ENCODE measurements at places on chromosomes 3 and 15.

DNA sequence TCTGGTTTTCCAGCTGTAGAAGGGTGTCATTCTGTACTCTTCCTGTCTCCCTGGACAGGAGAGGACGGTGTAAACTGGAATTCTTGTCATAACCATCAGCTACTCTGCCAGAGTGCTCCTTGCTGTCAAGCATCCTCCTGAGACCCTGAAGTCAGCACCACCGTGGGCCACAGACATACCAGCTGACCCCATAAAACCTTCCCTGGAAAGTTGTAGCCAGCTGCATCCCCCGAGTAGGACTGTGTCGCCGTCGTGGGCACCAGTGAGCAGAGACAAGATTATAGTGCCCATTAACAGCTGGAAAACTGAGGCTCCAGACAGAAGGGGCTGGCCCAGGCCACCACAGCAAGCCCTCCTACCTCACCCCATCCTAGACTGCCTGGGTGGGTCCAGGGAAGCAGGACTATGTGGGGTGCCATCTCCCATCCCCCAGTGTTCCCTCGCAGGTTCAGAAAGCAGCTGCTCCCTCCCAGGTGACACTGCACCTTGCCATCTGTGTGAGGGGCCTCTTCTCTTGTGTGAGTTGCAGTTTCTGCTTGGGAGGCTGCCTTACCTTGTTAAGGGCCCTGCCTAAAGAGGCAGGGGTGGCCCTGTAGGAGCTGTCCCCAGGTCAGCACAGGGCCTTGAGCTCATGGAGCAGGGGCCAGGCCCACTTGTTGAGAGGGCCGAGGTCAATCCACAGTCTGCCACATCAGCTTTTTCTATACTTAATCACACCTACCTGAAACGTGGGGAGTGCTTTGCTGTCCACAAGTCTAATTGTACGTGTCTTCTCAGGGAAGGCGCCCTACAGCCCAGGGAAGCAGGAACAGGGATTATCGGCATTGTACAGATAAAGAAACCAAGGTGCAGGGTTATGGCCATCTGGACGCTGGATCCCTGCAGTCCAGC is 191.9 kb upstream of the LINGO1 start:
- no peak for DNase-seq

DNA sequence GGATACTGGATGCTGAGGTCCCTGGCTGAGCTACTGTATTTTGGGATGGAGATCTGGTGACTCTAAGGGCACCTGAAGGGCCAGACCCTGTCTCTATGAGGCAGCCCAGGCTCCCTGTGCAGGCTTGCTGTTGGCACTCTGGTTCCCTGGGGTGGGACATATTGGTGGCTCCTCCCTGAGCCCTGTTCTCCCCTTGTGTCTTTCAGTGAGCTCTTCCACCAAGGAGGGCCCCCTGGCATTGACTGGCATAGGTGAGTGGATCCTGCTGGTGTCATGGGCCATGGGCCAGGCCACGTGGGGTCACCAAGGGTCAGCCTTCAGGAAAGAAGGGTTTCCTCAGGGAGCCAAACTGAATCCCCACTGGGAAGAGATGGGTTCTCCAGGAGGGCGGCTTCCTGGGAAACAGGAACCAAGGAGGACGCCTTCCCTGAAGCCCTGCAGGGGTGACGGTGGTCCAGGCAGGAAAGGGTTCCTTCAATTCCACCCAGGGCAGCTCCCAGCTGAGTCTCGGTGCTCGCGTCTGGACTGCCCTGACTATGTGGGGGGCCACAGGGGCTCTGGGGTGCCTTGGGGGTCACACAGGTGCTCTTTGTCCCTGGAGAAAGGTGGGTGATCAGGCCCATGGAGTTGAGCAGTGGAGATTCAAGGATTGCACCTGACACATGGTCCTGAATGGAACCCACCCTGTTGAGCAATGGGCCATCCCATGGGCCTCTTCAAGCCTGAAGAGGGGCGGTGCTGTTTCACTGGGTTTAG is 220.4 kb downstream of the SNRPN start:
- DNase-seq: peak; percentile 2

DNA sequence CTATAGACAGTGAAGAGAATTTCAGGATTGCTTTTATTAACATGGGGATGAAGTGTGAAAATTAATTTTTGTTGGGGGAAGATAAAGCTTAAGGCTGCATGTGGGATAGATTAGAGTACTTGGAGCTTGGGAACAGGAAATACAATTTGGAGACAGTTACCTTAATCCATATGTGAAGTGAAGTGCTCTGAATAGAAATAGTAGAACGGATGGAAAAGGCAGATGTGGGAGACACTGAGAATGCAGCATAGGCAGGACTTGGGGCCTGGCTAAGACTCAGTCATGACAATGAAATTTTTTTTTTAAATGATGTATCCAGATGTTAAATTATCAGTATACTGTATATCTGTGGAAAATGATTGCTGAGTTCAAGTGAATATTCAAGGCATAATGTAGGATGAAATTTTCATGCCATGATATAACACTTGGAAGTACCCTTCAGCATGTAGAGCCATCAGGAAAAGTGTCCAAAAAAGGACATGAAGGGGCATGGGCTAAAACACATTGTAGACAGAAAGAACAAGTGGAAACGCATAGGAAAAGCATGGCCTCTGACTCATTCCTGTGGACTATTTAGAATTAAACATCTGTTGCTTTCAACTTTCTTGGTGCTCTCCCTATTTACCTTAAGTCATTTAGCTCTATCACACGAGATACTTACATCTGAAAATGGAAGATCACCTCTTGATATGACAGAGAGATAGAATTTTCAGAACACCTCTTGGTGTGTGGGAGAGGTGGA is 134.8 kb downstream of the RBMS3 start:
- no peak for DNase-seq

- DNase-seq: no peak
Measured at GRCh38 chr3:30437171-30437601, 169.2 kb upstream of the TGFBR2 start.

GRCh38 chr3:98692787-98693473 is 70.2 kb upstream of the ST3GAL6 start:
- no peak for DNase-seq

DNA sequence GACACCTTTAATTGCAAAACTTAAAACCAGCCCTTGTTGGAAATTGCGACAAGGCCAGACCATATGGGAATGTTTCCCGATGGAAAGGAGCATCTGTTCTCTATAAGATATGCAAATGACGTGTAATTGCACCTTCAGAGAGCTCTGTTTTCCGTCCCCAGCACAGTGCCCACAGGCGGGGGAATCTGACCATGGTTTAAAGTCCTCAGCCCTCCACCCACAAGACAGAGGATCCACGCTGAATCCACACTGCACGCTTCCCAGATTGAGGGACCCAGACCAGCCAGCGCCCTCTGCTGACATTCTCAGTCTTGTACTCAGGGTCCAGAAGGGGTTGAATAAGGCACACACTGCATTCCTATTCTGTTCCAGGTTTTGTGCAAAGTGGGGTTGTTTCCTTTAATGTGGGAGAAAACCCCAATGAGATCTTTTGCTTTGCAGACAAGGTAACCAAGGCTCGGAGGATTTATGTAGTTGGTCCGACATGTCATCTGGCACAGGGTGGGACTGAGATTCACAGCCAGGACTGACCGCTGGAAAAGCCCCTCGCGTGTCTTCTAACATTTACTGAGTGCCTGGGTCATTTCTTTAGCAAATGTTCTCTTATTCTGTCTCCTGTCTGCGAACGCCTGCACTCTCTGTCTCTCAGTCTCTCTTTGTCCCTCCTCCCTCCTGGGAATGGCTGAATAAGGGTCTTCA is 36.8 kb upstream of the KLHL25 start:
- no peak for DNase-seq

DNA sequence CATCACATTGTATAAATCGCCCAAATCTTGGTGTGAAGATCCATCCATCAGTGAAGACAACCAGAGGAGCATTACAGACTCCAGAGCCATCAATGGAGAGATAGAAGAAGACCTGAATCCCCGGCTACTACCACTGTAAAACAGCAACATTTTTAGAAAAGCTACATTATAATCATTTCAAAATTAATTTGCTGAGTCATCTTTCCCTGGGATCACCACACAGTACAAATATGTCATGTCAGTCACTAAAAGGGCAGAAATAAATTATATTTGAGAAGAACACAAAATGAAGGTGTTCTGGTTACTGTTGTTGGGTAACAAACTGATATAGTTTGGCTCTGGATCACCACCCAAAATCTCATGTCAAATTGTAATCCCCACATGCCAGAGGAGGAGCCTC is 218.5 kb upstream of the STT3B start:
- no peak for DNase-seq

- DNase-seq: no peak
Measured at GRCh38 chr3:43624619-43625305, 3.0 kb upstream of the ANO10 start.

GRCh38 chr3:175150812-175151401 is 291.8 kb downstream of the NAALADL2 start:
- no peak for DNase-seq

DNA sequence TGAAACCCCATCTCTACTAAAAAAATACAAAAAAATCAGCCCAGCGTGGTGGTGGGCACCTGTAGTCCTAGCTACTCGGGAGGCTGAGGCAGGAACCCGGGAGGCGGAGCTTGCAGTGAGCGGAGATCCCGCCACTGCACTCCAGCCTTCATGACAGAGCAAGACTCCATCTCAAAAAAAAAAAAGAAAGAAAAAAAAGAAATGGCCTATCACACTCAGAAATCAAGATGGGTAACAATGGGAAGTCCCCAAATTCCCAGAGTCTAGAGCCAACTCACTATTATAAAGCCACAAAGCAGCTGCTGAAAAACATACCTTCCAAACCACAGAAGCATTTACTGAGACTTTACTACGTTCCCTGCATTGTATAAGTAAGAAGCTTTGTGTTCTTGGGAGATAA is 7.5 kb downstream of the HDGFL3 start:
- DNase-seq: no peak

DNA sequence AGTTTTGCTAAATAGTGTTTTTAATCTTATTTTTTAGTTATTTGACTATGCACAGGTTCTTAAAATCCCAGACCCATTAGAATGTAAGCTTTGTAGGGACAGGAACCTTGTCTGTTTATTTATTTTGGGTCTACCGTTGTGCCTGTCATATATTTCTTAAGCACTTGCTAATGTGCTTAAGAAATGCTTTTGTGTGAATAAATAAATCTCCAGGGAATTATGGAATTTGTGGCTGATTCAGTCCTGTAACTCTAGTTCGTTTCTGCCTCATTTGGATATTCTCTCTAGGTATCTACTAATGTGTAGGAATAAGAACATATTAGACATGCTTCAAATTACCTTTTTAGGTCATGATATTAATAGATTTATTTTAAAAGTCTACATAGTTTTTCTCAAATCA is 161.6 kb downstream of the LPP start:
- no peak for DNase-seq

DNA sequence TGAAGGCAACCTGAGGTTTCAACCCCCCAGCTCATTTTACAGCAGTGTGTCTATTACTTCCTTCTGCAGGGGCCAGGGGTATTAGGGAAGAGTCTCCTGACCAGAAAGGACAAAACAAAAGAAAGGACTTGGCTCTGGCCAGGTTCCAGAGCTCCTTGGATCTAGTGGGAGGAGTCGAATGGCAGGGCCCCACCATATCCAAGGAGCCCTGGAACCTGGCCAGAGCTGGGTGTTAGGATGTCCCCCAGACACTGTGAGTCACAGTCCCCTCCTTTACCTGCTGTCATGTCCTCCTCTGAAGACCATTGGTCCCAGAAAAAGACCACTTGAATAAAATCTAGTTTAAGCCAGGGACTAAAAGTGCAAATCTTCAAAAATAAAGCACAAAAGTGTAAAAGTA is 113.2 kb downstream of the EEFSEC start:
- no peak for DNase-seq

DNA sequence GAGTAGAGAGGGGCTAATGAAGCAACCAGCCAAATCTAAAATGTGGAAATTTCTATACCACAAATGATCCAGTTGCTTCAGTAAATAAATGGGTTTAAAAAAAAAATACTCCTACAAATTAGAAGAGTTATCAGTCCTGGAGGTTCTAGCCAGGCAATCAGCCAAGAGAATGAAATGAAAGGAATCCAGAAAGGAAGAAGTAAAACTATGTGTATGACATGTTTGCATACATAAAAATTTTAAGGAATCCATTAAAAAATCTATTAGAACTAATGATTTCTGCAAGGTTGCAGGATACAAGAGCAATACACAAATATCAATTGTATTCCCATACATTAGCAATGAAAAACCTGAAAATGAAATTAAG is 9.6 kb downstream of the MESP2 start:
- no peak for DNase-seq

- no peak for DNase-seq
Measured at GRCh38 chr15:64478863-64479262, 18.5 kb downstream of the ZNF609 start.

- DNase-seq: no peak
Measured at GRCh38 chr15:71250936-71251583, 135.8 kb downstream of the THSD4 start.

GRCh38 chr3:65854606-65855304 is 184.0 kb downstream of the MAGI1 start:
- DNase-seq: no peak

- peak; percentile 44 for DNase-seq
Measured at GRCh38 chr15:64883100-64883581, 28.6 kb upstream of the ANKDD1A start.

DNA sequence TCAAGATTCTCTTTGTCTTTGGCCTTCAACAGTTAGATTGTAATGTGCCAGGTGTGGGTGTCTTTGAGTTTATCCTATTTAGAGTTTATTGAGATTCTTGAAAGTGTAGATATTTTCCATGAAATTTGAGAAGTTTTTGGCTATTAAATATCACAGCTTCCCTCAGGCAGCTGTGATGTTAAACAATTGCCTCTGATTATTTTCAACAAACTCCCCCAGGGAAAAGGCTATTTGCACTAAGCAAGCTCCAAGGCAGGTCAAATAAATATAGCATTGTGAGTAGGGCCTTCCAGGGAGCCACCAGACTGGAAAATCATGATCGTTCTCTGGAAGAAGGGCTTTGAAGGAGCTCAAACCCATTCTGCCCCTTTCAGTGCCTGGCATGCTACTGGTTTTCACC is 107.0 kb downstream of the EEFSEC start:
- DNase-seq: no peak

GRCh38 chr3:111758642-111759041 is 100.4 kb upstream of the PHLDB2 start:
- no peak for DNase-seq

- DNase-seq: no peak
Measured at GRCh38 chr3:104787306-104787705, 579.4 kb upstream of the ALCAM start.

- no peak for DNase-seq
Measured at GRCh38 chr15:79977431-79978054, 6.5 kb upstream of the BCL2A1 start.
